ENCODE measurements at places on chromosomes 6 and 20.
A peak's percentile ranks its signal among the peaks of the same experiment; 100 is the strongest.

- no peak for DNase-seq
Measured at GRCh38 chr6:34645627-34646026, 50.9 kb downstream of the ILRUN start.

- no peak for DNase-seq
Measured at GRCh38 chr6:158061709-158062461, 80.2 kb downstream of the SYNJ2 start.

DNA sequence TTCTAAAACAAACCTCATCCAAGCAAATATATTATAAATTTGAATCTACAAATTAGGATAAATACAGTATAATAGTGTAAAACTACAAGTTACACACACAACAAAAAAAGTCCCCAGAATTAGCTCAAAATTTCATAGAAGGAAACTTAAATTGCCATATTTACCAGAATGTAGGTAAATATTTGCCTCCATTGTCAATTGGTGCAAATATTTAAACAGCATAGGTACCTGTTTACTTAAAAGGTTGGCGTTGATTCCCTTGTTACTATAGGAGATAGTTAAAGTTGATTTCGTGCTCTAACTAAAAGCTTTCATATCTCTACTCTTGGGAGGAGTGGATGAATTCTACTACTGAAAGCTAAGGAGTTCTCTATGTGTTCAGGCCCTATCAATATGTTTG lies 111.6 kb upstream of the TENT5A start:
- no peak for DNase-seq

GRCh38 chr6:159301277-159301676 lies 132.1 kb downstream of the FNDC1 start:
- DNase-seq: no peak

DNA sequence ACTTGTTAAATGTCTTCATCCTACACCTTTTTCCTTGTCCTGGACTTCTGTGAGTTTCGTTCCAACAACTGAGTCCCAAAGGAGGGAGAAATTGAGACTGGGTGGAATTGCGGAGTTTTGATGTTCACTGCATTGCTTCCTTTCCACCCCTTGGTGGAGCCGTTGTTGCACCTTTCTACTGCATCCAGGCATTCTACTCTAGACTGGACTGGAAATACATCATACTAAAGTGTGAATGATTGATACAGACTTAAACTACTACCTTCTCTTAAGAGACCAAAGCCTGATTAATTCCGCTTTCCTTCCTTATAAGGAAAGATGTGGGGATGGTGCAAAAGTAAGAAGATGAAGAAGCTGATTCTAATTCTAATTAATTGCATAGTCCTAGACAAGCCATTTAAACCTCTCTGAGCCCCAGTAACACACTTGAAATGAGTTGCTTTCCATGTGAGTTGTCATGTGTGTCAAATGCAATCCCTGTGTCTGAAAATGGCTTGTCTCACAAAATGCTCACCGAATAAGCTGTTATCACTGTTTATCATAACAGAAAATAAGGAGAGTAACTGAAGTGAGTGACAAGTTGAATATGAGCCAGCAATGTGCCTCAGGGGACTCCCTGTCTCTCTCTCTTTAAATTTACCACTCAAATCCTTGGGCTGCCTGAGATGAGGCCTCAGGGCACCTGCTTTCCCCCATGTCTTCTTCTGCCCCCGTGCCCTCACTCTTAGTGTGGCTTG lies 338.3 kb upstream of the CHD6 start:
- DNase-seq: no peak

DNA sequence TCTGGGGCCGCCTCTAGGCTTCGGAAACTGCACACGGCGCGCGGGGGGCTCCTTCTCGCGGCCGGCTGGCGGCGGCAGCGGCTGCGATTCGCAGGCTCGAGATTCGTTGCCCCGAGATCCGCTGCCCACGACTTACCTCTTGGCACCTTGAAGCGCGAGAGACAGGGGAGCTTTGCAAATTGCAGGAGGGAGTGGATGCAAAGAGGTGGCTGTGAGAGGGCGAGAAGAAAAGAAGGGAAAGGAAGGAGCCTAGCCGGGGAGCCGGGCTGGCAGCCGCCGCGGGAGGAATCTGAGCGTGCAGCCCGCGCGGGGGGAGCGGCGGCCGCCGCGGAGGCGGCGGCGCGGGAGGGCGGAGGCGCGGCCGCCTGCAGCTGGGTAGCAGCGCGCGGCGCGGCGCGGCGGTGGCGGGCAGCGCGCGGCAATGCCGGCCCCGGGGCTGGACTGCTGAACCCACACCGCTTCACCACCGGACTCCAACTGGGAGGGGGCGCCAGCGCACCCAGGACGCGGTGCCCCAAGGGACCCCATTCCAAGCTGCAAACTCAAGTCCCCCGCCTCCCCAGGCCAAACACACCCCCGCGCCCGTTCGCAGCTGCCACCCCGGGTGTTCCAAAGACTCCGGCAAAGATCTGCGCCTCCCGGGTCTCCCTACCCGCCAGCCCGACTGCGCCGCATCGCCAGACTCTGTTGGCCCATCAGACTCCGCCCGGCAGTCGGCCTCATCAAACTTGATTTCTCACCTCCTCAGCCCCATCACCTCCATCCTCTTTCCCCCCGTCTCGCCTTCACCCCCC lies 44.2 kb upstream of the SUPT3H start:
- peak; percentile 26 for DNase-seq

Measured in stimulated activated CD4-positive, alpha-beta T cell treated with anti-CD3 and anti-CD28 coated beads, Interleukin-4, amount 100 ng/mL, for 4 hours (primary cell).